Kasumi-1 (cell line): ENCODE measurements at places on chromosomes 7 and 10.

GRCh38 chr10:7310076-7310475 is 100.8 kb downstream of the SFMBT2 start:
- no peak for DNase-seq

- no peak for DNase-seq
Measured at GRCh38 chr10:124379609-124380193, 39.0 kb downstream of the OAT start.

DNA sequence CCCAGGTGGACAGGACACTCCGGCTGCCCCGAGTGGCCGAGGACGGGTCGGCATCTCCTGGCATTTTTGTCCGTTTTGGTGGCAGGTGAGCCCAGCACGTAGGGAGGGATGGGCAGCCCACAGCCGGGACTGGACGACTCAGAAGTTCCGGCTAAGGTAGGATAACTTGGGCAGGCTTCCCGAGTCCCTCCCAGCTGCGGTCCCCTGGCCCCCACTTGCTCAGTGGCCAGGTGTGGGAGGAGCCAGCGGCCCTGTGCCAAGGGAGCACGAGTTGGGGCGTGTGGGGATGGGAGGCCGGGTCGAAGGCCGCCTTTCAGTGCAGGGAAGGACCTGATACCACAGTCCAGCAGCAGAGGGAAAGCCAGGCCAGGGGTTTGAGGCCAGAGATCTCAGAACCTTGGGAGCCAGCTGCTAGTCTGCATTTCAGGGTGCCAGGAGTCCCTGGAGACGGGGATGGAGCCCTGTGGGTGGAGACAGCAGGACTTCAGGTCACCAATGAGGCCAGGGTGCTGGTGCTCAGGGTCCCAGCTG is 58.5 kb downstream of the PWWP2B start:
- DNase-seq = no peak

GRCh38 chr7:128191136-128191844 is 49.8 kb upstream of the LEP start:
- no peak for DNase-seq

DNA sequence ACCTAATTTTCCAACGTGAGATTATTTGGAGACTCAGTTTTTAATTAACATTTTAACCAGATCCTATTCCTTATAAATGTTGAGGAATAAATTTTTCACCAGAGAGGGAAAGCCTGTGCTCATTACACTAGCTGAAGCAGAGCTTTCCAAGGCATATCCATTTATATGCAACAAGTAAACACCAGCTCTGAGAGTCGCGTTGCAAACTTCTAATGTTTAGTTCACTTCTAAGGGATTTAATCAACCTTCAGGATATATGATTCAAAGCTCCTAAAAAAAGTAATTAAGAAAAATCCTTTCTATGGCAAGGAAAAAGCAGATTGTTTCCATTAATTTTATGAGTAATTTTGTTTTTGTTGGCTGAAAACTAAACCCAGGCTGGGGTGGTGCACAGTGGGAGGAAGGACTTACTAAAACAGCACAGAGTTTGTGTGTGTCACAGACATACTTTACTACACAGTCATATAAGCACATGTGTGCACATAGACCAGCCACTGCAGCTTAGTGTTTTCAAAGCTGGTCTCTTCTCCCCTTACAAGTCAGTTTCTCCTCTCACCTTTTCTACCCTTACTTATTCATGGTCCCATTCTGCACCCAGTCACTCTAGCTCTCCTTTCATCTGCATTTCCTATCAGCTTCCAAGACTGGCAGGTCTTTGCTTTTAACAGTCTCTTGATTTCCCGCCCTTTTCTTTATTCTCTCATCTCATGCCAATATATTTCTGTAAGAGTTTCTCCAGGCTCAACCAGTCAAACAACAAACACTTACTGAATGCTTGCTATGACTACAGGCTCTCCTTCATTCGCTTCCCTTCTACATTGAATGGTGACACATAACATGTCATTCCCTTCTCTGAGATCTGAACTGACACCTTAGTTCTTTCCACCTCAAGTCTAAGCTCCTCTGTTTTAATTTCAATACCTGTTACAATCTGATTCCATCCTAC is 81.1 kb upstream of the FZD1 start:
- no peak for DNase-seq
